ENCODE measurements at places on chromosomes 12 and 14.

- no peak for DNase-seq
Observed at GRCh38 chr12:75814851-75815754, 216.5 kb downstream of the PHLDA1 start.

DNA sequence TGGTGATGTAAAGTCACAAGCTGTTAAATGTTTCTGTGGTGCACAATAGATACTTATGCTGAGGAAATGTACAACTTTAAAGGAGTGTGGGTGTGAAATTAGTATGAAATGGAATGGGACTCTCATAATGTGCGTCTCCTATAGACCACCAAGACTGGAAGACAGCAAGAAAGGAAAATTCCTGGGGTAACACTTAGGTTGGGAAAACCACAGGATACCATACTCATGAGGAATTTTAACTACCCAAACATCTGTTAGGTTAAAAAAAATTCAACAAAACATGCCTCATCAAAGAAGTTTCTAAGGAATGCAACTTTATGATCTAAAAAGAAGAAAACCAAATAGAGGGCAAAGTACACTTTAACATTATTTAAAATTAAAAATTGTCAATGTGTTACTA is 113.7 kb upstream of the MYF6 start:
- DNase-seq, result no peak

DNA sequence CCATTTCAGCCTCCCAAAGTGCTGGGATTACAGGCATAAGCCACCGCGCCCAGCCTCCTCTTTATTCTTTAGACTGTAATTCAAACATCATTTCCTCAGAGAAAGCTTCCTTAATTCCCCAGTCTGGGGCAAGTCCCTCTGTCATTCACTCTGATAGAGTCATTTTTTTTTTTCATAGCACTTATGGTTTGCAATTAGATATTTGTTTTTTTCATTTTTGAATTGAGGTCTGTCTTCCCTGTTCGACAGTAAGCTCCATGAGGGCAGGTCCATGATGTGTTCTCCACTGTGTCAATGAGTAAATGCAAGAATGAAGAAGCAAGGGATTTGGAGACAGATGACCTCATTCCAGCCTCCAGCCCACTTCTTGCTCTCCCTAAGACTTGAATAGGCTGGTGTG is 12.1 kb downstream of the ASIC1 start:
- DNase-seq, result no peak

- no peak for DNase-seq
Observed at GRCh38 chr12:75322464-75322863, 7.7 kb downstream of the CAPS2 start.

GRCh38 chr14:55537782-55538181 is 42.2 kb upstream of the KTN1 start:
- no peak for DNase-seq

DNA sequence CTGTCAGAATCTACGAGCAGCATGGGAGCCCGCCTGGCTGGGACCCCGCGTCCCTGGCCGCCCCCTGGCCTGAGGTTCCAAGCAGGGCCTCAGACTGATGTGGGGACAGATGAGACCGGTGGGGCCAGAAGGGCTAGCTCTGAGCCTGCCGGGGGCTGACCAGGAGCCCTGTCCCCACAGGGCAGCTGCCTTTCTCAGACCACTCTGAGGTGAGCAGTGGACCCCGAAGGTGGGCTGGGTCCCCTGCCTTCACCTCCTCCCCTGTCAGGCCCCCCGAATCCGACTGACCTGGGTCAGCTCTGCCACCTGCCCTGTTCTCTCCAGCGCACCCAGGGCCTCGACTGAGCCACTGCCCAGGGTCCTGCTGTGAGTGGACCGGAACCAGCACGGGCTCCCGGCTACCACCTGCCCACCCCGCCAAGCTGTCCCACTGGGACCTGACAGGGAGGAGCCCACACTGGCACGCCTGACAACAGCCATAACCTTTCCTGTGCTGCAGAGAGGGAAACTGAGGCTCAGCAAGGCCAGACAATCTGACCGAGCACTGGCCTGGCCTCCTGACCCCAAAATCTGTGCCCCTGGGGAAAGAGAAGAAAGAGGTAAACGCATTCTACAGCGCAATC is 29.7 kb upstream of the TMEM179 start:
- DNase-seq, result no peak

DNA sequence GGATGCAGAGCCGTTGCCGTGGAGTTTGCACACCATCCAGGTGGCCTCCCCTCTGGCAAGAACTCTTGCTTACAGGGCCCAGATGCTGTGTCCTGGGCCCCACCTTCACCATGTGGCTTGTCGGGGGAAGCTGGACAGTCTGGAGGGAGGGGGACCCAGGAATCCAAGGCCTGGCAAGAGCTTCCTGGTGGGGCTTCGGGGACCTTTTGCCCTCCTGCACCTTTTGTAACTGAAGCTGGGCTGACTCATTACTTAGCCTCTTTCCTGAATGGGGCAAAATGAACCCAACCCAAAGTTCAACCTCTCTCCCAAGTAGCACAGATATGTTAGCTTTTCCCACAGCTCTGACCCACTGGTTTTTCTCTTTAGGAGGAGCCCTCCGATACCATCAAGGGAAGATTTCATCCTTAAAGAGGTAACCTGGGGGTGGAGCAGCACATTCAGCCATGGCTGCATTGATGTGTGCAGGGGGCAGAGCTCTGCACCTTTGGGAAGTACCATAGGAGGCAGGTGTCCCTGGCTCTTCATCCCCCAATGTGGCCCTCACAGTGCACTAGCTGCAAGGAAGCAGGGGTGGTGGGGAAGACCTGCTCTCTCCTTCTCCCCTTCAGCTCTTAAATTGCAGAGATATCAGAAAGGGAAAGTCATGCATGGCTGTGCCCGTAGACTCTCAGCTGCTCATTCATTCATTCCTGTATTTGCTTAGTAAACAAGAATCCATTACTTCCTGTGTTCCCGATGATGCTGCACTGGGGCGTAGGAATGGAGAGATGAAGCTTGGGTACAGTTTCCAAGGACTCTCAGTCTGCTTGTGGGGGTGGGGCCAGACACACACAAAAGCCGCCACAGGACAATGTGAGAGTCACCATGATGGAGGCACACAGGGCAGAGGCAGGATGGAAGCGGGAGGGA is 13.0 kb downstream of the MVK start:
- DNase-seq, result no peak

- no peak for DNase-seq
Observed at GRCh38 chr14:22174412-22175277, 414.4 kb downstream of the DAD1 start.

DNA sequence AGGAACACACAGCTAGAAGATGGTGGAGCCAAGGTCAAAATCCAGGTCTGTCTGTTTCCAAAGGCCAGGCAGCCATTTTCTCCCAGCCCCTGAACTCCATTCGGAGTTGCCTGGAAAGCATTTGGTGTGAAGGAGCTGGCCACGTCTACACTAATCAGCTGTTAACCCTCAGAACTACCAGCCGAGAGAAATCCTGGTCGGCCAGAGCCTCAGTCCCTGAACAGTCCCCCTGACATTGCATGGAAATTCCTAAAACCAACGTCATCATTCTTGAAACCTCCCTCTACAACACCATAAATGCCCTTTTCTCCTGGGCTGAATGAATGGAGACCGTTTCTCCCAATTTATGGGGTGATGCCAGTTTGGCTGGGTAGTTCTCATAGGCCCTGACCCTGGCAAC is 245.6 kb downstream of the SLC41A2 start:
- no peak for DNase-seq

DNA sequence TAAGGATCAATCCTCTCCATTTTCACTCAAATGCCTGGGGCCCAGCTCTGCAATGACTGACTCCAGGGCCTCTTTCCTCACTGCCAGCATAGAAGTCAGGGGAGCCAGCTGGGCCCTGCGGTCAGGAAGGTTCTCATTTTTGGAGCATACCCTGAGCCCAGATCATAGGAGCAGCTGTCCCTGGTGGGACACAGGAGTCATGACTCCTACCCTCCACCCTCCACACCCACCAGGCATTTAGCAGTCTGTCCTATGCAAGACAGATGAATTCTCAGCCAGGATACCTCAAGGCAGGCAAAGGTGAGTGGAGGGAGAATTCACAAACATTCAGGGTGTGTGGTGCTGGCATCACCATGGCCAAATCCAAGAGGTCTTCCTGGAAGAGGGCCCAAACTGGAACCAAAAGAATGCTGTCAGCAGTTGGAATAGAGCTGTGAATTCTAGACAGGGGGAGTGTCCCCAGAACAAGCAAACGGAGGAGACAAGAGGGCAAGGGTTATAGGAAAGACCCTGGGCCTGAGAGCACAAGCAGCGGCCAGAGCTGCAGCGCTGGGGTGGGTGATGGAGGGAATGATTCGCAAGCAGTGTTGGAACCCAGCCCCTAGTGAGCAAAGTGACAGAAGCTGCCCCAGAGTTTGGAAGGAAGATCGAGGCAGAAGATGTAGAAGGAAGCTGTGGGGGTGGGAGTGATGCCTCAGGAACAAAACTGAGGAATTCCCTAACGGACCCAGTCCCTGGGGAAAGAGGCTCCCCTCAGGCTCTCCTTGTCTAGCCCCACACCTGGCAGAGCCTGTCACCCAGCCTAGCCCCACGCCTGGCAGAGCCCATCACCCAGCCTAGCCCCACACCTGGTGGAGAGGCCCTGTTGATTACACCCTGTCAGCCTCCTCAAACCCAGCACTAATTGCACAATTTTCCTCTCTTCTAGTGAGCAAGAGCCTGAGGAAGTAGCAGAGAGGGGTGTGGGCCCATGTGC is 4.5 kb upstream of the REM2 start:
- DNase-seq, result no peak

DNA sequence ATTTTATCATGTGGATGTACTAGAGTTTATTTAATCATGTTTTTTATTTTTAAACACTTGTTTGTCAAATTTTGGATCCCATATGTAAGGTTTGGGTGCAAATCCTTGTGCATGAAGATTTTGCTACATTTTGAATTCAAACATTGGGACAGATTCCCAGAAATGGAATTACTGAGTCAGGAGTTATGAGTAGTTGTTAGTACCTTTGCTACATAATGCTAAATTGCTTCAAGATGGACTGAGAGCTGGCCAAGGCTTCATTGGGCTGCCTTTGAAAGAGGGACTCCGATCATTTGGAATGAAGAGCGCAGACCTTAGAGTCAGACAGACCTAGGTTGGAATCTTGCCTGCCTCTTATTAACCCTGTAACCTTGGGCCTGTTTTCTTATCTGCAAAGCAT is 154.9 kb upstream of the PWP1 start:
- DNase-seq, result no peak
